CD4-positive, CD25-positive, alpha-beta regulatory T cell (primary cell): ENCODE measurements at places on chromosomes 5 and 9.

DNA sequence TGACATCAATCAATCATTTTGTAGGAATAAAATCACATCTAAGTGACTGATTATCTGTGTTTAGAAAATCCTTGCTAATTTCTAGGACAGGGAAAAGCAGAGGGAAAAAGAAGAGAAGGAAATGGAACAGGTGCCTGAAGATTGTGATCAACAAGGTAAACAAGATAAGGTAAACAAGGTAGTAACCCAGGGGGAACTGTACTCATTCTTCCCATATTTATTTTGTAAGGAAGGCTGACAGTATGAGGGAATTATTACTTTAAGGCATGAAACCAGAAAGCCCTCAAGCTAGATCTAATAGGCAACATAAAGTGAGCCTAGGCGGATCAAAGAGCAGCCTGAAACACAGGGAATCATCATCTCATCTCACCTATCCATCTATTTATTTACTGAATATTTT is 231.1 kb downstream of the MLLT3 start:
- peaks cover 17% of the 10 kb centered on the region for H3K4me1 ChIP-seq
- peaks cover 1% of the 10 kb centered on the region for H3K36me3 ChIP-seq
- H3K27me3 ChIP-seq: no peaks in the 10 kb centered on the region
- no peak overlapping the region for H3K4me3 ChIP-seq

DNA sequence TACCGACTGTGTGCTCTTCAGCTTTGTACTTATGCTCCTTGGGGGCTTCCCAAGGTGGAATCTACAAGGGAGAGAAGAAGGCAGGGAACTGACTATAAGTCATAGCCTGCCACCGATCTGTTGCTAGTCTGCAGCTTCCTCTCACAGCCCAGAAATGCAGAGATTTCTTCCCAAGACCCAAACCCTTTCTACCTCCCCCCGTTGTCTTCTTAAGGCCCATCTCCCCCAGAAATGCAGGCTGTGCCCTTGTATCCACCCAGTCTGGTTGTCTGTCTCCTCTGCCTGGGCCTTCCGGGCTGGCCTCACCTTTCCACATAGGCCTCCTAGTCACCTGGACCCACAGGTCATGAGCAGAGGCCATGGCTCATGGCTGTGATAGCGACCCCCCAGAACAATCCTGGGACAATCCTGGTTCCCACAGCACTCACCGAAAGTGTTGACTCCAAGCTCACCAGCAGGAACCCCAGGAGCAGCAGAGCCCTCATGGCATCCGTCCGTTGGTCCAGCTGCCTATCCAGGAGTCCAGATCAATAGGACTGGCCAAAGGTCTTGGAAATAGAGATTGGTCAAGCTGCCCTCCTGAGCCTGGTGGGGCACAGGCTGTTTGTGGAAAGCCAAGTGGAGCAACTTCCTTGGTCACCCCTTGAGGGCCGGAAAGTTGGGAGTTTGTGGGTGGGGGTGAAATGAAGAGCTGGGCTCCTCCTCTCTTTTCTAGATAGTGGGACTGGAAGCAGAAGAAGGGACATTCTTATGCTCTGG is at the start of gene F12:
TSS of gene F12 (minus strand) at position 522 of the 759 bp plus-strand sequence. CDS start at position 485, 37 bp downstream.
- H3K27ac ChIP-seq: no peak within 1 kb of the TSS
- peaks cover 29% of the 10 kb centered on the region for H3K4me1 ChIP-seq
- no peaks in the 10 kb centered on the region for H3K36me3 ChIP-seq

GRCh38 chr9:3433754-3434153 is 92.0 kb downstream of the RFX3 start:
- H3K4me3 ChIP-seq: no peak overlapping the region
- no peaks in the 10 kb centered on the region for H3K4me1 ChIP-seq
- H3K27ac ChIP-seq: no peak overlapping the region
- no peak for DNase-seq
- no peaks in the 10 kb centered on the region for H3K36me3 ChIP-seq

- no peak overlapping the region for H3K4me3 ChIP-seq
- DNase-seq: no peak
- no peaks in the 10 kb centered on the region for H3K36me3 ChIP-seq
- no peak overlapping the region for H3K27ac ChIP-seq
- H3K27me3 ChIP-seq: no peaks in the 10 kb centered on the region
- H3K4me1 ChIP-seq: no peaks in the 10 kb centered on the region
Observed at GRCh38 chr5:136511046-136511445, 145.7 kb upstream of the TRPC7 start.

GRCh38 chr9:89594811-89595550 is 9.8 kb upstream of the GADD45G start:
- H3K27me3 ChIP-seq: peaks cover 6% of the 10 kb centered on the region
- no peak for DNase-seq
- no peaks in the 10 kb centered on the region for H3K4me1 ChIP-seq
- H3K4me3 ChIP-seq: no peak overlapping the region
- no peak overlapping the region for H3K27ac ChIP-seq

DNA sequence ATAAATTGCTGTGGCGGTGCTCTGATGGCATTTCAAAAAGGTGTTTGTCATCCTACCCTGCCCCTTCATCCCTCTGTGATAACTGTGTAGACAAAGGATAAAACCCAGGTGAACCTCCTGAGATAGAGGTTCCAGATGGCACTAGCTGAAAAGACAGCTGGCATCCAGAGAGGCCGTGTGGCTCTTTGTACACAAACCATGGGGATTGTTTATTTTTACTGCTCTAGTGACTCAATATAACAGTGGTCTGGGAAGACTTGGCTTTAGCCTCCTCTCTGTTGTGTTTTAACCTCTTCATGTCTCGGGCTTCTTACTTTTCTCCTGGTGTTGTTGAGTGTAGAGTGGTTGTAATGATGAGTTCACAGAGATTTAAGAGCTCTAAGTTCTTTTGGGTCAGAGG is 48.8 kb downstream of the SH3GL2 start:
- DNase-seq: no peak
- H3K4me3 ChIP-seq: no peak overlapping the region
- no peak overlapping the region for H3K27ac ChIP-seq
- no peaks in the 10 kb centered on the region for H3K27me3 ChIP-seq
- no peaks in the 10 kb centered on the region for H3K36me3 ChIP-seq

DNA sequence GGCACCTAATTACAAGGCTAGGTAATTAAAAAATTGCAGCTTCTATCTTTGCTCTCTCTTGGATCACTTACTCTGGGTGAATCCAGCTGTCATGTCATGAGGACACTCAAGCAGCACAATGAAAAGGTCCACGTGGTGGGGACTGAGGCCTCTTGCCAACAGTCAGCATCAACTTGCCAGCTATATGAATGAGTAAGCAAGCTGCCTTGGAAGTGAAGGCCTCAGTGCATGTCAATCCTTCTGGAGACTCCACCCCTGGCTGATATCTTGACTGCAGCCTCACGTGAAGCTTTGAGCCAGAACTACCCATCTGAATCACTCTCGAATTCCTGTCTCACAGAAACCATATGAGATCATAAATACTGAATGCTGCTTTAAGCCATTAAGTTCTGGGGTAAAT is 140.5 kb downstream of the SNX18 start:
- no peak for DNase-seq
- H3K36me3 ChIP-seq: no peaks in the 10 kb centered on the region
- H3K27me3 ChIP-seq: no peaks in the 10 kb centered on the region
- H3K27ac ChIP-seq: no peak overlapping the region
- H3K4me3 ChIP-seq: no peak overlapping the region

- no peaks in the 10 kb centered on the region for H3K36me3 ChIP-seq
- DNase-seq: peak; percentile 4
- H3K27me3 ChIP-seq: no peaks in the 10 kb centered on the region
- no peak overlapping the region for H3K27ac ChIP-seq
Observed at GRCh38 chr5:174910245-174910737, 185.9 kb downstream of the MSX2 start.

- DNase-seq: no peak
- no peak overlapping the region for H3K4me3 ChIP-seq
- no peaks in the 10 kb centered on the region for H3K36me3 ChIP-seq
- no peak overlapping the region for H3K27ac ChIP-seq
Observed at GRCh38 chr5:135222171-135222681, 176.8 kb downstream of the MACROH2A1 start.

DNA sequence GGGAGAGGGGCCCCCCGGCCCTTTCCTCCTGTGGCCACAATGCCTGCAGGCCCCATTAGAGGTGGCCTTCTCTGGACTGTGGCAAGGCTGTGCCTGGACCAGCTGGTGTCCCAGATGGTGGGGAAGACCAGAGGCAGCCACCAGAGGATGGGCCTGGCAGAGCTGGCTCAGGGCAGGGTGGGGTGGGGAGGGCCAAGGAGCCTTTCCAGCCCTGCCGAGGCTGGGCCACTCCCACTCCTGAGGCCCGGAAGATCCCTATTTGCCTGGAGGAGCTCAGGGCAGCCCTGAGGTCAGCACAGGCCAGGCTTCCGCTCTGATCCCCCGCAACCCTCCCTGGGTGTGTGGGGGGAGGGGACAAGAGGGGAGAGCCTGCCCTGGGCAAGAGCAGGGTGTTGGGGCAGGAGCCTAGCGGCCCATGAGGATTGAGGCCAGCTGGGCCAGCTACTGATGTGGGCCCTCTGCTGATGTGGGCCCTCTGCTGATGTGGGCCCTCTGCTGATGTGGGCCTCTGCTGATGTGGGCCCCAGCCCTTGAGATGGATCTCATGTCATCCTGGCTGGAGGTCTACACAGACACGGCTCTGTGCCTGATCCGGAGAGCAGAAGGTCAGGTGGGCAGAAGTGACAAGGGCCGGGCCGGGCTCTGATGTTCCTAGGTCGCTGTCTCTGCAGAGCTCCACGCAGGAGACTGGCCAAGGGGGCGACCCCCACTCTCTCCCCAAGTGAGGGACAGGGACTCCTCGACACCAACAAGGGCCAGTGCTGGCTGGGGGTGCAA is 6.0 kb downstream of the MRPS2 start:
- H3K4me1 ChIP-seq: peaks cover 12% of the 10 kb centered on the region
- H3K4me3 ChIP-seq: no peak overlapping the region
- no peak for DNase-seq
- peaks cover 23% of the 10 kb centered on the region for H3K36me3 ChIP-seq
- H3K27me3 ChIP-seq: no peaks in the 10 kb centered on the region
- no peak overlapping the region for H3K27ac ChIP-seq

DNA sequence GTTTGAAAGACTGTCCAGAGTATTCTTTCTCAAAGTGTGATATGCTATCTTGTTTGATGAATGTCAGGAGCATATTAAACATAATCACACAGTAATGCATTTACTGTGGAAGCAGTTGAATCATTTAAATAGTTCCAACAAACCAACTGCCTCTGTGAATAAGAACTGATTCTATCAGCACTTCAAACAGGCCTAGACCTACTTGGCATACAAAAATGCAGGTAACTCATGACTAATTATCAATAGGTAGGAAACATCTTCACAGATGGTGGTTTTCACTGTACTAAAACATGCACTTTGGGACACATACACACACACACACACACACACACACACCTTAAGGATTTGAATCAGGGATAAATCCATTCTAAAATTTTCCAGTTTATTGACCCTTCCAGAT is 91.2 kb upstream of the SNX2 start:
- no peak overlapping the region for H3K27ac ChIP-seq
- no peak for DNase-seq
- H3K36me3 ChIP-seq: no peaks in the 10 kb centered on the region
- H3K27me3 ChIP-seq: no peaks in the 10 kb centered on the region
- no peak overlapping the region for H3K4me3 ChIP-seq

- peaks cover 2% of the 10 kb centered on the region for H3K27me3 ChIP-seq
- H3K4me1 ChIP-seq: no peaks in the 10 kb centered on the region
- H3K27ac ChIP-seq: no peak overlapping the region
- no peaks in the 10 kb centered on the region for H3K36me3 ChIP-seq
- no peak for DNase-seq
- H3K4me3 ChIP-seq: no peak overlapping the region
Observed at GRCh38 chr5:56986626-56986947, 34.7 kb upstream of the MIER3 start.

DNA sequence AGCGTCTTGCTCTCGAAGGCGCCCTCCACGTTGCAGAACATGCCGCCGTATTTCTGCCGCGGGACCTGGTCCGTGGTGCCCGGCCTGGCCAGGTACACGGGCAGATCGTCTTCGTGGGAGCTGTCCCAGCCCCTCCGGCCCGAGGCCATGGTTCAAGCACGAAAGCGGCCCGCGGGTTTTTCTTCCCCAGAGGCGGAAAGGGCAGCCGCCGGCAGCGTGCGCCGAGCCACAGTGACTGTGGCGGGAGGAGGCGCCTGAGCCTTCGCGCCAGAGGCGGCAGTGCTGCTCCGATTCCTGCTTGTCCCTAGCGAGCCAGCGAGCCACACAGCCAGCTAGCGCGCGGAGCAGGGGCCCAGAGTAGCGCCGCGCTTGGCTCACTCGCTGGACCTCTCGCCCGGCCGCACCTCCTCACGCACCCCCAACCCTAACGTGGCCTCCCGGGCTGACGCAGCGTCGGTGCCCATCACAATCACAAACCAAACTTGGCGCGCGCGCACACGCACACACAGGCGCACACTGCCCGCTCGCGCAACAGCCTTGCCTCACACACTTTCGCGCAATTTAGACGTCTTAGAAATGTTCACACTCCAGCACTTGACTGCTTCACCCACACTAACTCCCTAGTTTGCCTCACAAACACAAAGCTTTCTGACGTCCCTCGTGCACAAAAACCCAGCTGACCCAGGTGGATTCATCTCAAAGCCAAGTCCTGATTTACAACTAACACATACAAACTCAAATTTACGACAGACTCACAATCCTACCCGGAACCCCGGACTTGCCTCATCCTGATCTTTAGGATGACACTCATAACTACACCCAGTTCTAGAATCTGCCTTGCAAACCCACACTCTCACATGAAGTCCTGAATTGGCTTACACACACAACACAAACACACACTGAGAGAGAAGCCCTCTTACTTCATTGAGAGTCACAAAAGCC is at the start of gene DPYSL3:
TSS of gene DPYSL3 (minus strand) at position 359 of the 942 bp plus-strand sequence. CDS start at position 149, 210 bp downstream.
- no peak for DNase-seq
- no peak within 1 kb of the TSS for H3K27ac ChIP-seq
- peaks cover 2% of the 10 kb centered on the region for H3K27me3 ChIP-seq

- H3K36me3 ChIP-seq: no peaks in the 10 kb centered on the region
- H3K4me1 ChIP-seq: no peaks in the 10 kb centered on the region
- no peak overlapping the region for H3K4me3 ChIP-seq
- no peak for DNase-seq
- no peak overlapping the region for H3K27ac ChIP-seq
- H3K27me3 ChIP-seq: no peaks in the 10 kb centered on the region
Observed at GRCh38 chr9:78612091-78612490, 315.2 kb downstream of the PSAT1 start.

DNA sequence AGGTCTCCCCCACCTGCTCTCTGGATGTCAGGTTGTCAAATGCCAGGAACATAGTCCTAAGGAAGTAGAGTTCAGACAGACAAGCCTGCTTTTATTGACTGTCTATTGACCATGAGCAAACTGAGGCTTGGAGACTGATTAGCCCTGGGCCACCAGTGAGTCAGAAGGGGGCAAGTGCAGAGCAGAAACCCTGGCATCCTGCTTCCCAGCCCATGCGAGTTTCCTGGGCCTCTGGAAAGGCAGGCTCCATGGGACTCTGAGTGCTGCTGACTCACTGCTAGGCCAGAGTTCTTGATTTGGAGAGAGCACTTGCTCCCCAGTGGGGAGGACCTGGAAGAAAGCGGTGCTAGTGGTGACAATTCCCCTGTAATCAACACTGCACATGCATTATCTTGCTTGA is 2.8 kb upstream of the HBEGF start:
- peaks cover 3% of the 10 kb centered on the region for H3K27me3 ChIP-seq
- DNase-seq: no peak
- no peaks in the 10 kb centered on the region for H3K36me3 ChIP-seq
- no peak overlapping the region for H3K4me3 ChIP-seq
